ENCODE measurements at places on chromosomes 7 and 10.

DNA sequence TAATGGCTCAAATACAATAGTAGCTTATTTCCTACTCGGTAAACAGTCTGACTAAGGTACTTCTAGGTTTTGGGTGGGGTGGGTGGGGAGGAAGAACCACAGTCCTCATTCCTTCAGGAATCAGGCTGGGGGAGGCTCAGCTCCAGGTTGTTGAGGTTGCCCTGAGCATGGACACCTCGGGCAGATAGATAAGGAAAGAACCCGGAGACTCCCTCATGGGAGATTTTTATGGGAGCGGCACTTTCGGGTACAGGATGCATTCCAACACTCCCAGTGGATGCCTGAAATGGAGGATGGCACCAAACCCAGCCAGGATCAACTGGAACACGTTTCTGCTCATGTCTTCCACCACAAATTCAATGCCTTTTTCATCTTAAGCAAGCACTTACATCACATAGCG lies 5.5 kb upstream of the GSDME start:
- DNase-seq = no peak

- DNase-seq = no peak
Observed at GRCh38 chr7:71766016-71766415, 634.1 kb downstream of the GALNT17 start.

GRCh38 chr7:82109288-82109687 lies 334.3 kb downstream of the CACNA2D1 start:
- no peak for DNase-seq

DNA sequence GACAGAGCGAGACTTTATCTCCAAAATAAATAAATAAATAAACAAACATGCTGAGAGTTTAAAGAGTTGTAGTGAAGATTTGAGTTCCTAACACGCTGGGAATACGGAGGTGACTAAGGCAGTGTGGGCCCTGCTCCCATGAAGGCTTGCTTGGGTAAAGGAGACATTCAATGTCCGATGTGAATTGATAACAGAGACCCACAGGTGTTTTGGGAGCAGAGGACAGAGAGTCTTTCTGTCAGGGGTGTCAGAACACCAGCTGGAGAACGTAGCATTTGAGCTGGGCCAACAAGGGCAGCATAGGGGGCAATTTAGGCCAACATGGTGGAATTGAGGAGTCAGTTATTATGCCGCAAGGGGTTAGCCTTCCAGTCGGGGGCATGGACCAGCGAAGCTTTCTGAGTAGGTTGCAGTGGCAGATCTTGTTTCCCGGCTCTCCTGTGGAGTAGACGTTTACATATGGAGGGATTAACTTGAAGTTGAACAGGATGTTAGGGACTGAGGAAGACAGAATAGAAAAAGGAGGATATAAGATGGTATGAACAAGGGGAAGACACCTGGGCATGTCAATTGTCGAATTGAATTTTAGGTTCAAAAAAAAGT lies 5.6 kb downstream of the PROSER2 start:
- no peak for DNase-seq

DNA sequence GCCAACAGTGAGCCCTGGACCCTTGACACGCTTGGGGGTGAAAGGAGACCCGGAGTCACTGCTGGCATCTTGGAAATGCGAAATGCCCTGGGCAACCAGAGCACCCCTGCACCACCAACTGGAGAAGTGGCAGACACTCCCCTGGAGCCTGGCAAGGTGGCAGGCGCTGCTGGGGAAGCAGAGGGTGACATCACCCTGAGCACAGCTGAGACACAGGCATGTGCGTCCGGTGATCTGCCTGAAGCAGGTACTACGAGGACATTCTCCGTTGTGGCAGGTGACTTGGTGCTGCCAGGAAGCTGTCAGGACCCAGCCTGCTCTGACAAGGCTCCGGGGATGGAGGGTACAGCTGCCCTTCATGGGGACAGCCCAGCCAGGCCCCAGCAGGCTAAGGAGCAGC lies 98.5 kb downstream of the TACC2 start:
- DNase-seq = no peak

DNA sequence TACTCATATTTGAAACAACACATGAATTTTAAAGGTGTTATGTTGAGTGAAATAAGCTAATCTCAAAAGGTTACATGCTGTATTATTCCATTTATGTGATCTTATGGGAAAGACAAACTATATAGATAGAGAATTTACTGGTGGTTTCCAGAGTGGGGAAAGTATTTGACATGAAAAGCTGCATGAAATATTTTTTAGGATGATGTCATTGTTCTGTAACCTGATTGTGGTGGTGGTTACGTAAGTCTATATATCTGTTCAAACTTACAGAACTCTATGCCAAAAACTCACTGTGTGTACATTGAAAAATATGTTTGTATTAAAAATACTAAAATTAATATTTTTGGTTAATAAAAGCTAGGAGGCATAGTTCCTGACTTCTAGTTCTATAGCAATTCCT lies 453.0 kb downstream of the SORCS3 start:
- no peak for DNase-seq

- peak; percentile 60 for DNase-seq
Observed at GRCh38 chr10:99775850-99776249, 6.6 kb upstream of the ABCC2 start.

DNA sequence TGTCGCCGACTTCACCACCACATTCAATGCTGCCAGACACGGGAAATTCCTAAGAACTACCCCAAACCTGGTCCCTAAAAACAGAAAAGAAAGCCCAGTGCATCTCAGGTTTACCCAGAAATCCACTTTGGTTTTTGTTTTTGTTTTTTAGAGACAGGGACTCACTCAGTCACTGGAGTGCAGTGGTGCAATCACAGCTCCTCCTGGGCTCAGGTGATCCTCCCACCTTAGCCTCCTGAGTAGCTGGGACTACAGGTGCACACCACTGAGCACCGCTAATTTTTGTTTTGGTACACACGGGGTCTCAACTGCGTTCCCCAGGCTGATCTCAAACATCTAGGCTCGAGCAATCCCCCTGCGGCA lies 22.8 kb downstream of the MAD1L1 start:
- no peak for DNase-seq

DNA sequence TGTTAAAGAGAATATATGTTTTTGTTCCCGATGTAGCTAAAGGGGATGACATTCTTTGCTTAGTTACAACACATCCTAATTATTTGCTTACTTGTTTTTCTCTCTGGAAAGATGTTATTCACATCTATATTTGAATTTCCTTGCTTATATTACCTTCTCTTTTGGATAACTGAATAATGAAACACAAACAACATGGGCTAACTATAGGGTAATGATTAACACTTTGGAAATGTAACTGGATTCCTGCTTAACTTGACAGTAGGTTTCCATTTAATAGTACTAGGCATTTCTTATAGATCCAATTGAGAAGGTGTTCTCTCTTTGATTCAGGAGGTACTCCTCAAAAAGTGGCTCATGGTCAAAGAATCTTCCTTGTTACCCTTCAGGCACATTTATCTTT lies 141.1 kb downstream of the CCSER2 start:
- DNase-seq = no peak

DNA sequence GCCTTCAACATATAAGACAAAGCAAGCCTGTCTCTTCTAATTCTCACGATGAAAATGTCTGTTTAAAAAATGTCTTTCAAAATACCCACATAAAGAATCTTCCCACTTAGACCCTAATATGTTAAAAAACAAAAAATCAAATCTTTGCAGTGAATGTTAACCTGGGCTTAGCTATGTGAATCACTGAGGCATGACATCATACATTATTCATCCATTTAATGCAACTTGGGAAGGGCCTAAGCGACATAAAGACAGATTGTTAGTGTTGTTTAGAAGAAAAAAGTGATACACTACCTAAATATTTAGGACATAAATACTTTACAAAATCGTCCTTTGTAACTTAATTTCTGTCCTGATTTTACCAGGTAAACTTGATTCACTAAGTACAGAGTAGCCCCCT lies 648.5 kb upstream of the NRP1 start:
- DNase-seq = peak; percentile 2

GRCh38 chr10:89091496-89091895 lies 100.9 kb downstream of the FAS start:
- no peak for DNase-seq

Measured in AG04450 (cell line).